ENCODE measurements at places on chromosomes 3 and 15. TPM values are rescaled to one million over a fixed set of nuclear protein-coding genes. Genes with fewer than 3 reads are reported as not detected.

DNA sequence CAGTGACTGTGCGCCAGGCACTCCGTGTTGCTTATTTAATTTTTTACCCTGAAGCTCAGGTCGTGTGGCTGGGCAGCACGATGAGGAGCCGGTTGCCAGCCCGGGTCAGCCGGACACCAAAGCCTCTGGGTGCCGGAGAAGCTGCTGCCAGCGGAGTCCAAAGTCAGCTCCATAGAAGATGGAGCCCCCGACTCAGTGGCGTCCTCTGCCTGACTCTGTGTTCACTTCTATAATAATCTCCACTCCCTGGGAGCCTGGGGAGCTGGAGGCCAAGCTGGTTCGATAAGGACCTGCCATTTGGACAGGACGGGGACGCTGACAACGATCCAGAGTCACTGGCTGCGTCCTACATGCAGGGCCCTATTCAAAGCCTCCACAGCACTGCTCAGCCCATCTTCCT is 78.6 kb downstream of the VGLL4 start:
- ATAC-seq = no peak

DNA sequence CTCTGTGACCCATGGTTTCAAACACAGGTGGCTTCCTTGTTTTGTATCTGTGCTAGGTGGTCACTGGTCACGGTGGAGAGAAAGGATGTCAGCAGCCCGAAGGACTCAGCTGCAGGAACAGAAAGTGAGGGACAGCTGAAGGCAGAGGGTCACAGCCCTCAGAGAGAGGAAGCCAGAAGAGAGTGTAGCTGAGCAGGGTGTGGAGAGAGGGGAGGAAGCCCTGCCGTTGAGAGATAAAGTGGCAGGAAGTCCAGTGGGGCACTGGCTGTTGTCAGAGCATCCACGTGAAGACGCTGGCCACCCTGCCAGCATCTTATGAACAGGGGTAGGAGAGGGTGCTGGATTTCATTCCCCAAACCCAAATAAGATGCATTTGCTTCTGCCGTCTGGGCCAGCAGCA is 36.9 kb downstream of the LIMD1 start:
- no peak for ATAC-seq

DNA sequence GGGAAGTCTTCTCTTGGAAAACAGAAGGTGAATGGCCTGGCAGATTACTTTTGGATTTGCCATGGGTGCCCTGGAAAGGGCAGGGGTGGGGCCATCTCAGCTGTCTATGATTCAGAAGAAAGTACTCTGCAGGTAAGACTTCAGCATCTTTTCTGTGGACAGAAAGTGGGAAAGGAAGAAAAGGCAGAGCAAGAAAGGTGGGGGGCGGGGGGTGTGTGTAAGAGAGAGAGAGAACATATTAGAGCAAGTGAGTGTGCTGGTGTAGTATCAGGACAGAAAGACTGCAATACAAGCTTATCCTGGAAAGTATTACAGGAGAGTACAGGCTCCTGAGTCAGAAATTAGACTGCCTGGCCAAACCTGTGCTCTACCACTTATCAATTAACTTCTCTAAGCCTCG is 5.5 kb downstream of the TAGLN3 start:
- ATAC-seq = no peak

GRCh38 chr3:10647376-10647775 is 142.0 kb upstream of the ATP2B2 start:
- ATAC-seq = no peak

- ATAC-seq = no peak
These were observed 25.9 kb downstream of the CEMIP start for GRCh38 chr15:80804970-80805495.

- ATAC-seq = no peak
These were observed 28.6 kb upstream of the MOBP start for GRCh38 chr3:39438880-39439279.

- no peak for ATAC-seq
These were observed 75.2 kb downstream of the ZMAT3 start for GRCh38 chr3:178996399-178996798.

- ATAC-seq = peak; percentile 72
These were observed 35.9 kb upstream of the PPP2R3A start for GRCh38 chr3:135929670-135930069.

DNA sequence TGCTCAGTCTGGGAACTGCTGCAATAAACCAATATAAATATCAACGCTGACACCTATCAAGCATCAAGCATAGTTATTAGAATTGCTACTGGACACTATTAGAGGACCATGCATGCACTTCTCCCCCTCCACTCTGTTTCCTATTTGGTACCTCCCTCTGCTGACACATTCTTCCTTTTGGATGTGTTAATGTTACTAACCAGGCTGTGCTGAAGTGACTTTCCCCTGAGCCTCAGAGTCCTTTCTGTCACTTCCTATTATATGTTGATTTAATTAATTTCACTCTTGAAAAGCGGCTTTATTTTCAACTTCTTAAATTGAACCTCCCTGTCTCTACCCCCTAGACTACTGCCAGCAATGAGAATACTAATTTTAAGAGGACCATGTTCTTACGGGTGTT is 379.1 kb downstream of the MCTP2 start:
- ATAC-seq = no peak

DNA sequence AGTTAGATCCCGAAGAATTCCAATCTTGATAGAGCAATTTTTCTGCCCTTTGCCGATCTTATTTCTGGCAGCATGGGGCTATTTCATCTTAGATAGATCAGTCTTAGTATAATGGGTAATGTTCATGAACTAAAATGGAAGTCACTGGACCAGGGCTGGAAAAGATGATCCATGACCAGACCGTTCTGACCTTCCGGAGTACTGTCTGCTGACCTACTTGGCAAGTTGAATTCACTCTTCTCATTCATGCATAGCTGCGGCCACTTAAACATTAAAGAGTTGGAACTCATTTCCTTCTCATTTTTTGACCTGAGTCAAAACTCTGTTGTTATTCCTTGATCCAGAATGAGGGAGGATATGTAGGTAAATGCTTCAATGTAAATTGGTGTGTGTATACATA is 32.5 kb downstream of the GMNC start:
- ATAC-seq = no peak

PDCD7 gene
- total RNA-seq = 16.9 TPM

EPHA3 gene
- total RNA-seq = 2.1 TPM

ERICH6 gene
- total RNA-seq = 1.0 TPM

PRTG gene
- total RNA-seq = 19.5 TPM

DNAH12 gene
- total RNA-seq = 0.31 TPM

TRIM42 gene
- 0.18 TPM for total RNA-seq

CLSTN2 gene
- total RNA-seq = 47.2 TPM

PSTPIP1 gene
- 5.0 TPM for total RNA-seq
